T-helper 22 cell (primary cell): ENCODE measurements at places on chromosomes 5 and 9.

DNA sequence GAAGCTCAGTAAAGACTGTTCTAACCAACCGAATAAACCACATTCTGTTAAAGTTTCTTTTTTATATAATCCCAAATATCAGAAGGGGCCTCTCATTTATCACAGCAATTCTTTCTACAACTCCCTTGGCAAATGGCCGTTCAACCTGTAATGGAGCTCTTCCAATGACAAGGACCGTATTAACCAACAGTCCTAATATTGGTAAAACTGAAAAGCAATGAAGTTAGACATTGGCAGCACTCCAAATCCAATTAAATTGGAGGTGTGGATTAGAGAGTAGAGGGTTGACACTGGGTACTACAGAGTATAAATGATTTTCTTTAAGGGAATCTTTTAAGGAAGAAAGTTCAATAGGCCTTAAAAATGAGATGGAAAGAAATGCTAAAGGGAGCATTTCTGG is 842 bp downstream of the TMED7 start:
- DNase-seq = no peak

GRCh38 chr5:93892481-93892880 is 151.1 kb upstream of the POU5F2 start:
- no peak for DNase-seq

DNA sequence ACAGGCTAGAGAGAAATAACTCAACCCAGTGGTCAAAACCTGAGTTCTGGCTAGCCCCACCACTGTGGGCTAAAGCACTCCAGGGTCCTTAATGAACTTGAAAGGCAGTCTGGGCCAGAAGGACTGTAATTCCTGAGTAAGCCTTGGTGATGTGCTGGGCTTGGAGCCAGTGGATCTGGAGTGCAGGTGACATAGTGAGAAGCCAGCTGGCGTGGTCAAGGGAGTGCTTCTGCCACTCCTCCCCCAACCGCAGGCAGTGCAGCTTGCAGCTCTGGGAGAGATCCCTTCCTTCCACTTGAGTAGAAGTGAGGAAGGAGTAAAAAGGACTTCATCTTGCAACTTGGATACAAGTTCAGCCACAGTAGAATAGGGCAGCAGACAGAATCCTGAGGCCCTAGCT is 424.0 kb downstream of the CDH18 start:
- DNase-seq = no peak

DNA sequence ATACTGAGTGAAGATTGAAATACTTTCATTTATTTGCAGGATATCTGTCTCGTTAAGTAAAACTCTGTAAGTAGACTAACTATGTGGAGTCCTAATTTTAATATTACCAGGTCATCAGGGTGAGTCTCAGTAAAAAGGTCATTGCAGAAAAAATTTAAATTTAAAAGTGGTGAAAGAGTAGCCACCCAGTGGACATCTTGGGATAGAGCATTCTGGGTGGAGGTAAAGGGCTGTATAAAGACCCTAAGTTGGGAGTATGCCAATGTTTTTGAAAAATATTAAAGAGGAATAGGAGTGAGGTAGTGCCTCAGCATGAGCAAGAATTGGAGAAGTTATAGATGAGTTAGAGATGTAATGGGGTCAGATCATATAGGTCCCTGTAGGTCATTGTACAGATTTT is 145.5 kb downstream of the HMHB1 start:
- no peak for DNase-seq

DNA sequence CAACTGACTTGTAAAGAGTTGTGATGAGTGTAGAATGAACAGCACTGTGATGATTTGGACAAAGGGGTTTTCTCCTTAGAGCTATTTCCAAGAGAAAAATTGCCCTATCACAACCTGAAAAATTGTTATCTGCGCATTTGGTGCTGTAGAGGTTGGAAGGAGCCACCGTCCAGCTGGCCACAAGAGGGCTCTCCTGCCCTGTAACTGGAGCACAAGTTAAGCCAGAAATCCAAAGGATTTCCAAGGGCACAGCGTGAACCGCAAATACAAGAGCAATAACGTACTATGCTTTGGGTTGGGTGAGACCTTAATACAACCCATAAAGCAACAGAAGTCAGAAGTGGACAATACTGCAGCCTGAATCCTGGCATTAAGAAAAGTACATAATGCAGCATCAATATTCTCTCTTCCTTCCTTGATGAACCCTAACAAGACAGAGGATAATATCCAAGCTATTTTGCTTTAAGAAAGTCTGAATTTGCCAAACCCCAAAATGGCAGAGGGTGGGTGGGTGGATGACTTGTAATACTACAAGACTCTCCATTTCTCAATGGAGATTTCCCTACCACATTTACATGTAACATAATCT is 56.8 kb upstream of the SMIM32 start:
- DNase-seq = no peak
